ENCODE measurements at places on chromosomes 4 and X.

GRCh38 chr4:156598138-156598681, 373.4 kb downstream of the PDGFC start:
- DNase-seq, result no peak

GRCh38 chrX:7155163-7155562, 7.2 kb upstream of the PUDP start:
- DNase-seq, result no peak

DNA sequence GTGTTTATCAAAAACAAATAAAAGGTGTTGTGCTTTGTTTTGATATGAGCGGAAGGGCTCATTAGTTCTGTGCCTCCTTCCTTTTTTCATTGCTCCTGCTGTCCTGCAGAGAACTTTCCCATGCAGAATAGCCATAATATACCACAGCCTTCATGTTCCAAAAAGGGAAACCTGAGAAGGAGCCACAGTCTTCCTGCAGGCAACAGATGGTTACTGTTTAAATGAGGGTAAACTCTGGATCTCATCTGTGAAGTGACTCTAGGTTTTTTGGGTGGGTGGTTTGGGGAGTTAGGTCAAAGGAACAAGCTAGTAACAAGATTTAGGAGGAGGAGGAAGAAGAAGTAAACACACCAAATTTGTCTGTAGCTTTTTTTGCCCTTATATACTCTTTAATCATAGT, 131.8 kb downstream of the BMPR1B start:
- DNase-seq, result no peak

- no peak for DNase-seq
These were observed 15.1 kb upstream of the PIGA start for GRCh38 chrX:15350329-15350996.

DNA sequence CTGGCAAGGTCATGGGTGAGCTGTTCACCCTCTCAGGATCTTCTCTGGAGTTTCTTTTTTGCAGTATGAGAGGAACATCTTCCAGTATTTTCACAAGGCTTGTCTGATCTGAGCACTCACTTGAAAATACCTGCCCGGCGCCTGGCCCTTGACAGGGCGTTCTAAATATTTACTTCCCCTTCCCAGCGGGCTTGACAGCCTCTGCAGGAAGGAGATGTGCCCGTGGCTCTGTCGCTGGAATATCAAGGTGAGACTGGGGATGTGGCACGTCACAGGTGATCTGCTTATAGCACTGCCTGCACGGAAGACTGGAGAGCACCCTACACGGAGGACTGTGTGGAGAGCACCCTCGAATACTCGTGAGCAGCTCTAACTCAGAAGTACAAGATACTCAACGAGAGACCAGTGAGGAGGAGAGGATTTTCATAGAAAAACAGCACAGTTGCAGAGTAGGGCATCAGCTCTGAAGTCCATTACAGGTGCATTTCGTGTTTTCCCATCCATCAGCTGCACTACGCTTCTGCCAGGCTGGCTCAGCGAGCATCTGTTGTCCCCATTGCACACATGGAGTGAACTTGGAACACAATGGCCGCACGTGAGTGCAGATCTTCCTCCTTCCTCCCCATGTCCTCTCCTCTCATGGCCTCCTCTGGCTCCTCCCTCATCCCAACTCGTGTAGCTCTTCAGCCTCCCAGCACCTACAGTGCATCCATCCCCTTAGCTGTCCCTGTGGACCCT, 32.1 kb downstream of the ZBTB49 start:
- no peak for DNase-seq

- no peak for DNase-seq
These were observed 29.2 kb downstream of the SULT1E1 start for GRCh38 chr4:69830560-69831269.

DNA sequence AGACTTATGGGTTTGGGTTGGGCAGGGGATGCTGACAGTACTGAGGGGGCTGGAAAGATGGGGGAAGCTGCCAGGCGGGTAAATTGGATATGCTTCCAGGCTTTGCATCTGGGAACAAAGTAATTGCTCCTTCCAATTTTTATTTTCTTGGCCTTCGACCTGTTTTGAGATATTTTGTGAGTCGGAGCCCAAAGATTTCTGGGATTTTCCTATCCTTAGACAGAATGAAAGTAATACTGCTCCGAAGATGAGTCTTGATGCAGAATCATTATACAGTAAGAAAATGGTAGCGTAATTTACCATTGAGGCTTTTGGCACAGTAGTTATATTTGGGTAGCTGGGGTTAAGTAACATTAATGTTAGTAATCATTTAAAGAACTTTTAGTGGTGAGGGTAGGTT, 1.4 kb downstream of the SMARCA5 start:
- no peak for DNase-seq

GRCh38 chr4:168474660-168475320, 5.5 kb downstream of the DDX60L start:
- no peak for DNase-seq

DNA sequence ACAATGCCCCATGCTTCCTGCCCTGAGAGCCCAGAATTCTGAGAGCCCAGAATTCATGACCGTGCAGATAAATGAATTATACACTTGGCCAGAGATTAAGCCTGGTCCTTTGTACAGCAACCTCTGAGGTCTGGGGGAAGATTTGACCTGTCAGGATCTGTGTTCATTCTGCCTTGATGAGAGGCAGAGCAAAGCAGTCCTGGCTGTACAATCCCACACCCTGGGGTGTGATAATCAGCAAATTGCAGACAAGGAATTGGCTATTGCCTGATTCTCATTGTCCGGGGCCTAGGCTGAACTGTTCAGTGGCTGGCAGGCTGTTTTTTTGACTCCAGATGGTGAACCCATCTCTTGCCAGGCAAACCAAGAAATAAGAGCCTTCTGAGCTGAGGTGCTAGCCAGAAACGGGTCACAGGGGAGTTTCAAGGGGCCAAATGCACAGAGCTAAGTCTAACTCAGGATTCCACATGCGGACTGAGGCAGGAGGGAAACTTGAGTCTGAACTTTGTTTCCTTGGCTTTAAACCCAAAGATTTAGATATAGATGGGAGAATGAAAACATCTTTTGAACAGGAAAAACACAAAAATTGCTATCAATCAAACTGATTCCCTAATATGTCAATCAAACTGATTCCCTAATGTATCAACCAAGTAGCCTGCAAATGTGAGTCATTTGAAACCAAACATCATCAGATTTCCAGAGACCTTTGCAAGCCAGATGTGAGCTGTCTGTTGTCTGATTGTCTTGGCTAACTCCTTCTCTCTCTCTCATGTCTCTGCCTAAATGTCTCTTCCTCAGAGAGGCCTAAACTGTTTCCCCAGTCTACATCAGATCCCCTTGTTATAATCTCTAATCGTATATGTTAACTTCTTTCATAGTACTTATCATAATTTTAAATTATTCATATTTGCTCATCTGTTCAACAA, 159.3 kb downstream of the ATG4A start:
- DNase-seq, result no peak

- no peak for DNase-seq
These were observed 278.0 kb downstream of the ANK2 start for GRCh38 chr4:113327494-113327893.

DNA sequence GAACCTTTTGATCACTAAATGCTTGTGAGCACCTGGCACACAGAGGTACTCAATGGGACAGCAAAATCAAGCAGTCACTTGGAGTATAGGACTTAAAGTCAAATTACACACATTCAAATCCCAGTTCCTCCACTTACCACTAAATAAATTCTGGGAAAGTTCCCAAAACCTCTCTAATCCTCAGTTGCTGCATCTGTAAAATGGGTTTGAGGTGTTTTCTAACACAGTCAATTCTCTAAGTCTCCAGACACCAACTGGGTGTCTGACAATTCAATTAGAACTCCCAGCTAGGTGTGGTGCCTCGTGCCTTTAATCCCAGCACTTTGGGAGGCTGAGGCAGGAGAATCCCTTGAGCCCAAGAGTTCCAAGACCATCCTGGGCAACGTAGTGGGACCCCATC, 19.0 kb downstream of the QDPR start:
- DNase-seq, result no peak

- DNase-seq, result no peak
These were observed 44.0 kb upstream of the IGFBP7 start for GRCh38 chr4:57154191-57154590.

- DNase-seq, result no peak
These were observed 2005.1 kb upstream of the AGA start for GRCh38 chr4:179447308-179447707.

- DNase-seq, result no peak
These were observed 443.2 kb upstream of the FRG1 start for GRCh38 chr4:189497516-189497915.

- DNase-seq, result no peak
These were observed 53.5 kb upstream of the VEGFD start for GRCh38 chrX:15437724-15438123.

GRCh38 chr4:183875251-183875825, 29.8 kb upstream of the STOX2 start:
- no peak for DNase-seq

DNA sequence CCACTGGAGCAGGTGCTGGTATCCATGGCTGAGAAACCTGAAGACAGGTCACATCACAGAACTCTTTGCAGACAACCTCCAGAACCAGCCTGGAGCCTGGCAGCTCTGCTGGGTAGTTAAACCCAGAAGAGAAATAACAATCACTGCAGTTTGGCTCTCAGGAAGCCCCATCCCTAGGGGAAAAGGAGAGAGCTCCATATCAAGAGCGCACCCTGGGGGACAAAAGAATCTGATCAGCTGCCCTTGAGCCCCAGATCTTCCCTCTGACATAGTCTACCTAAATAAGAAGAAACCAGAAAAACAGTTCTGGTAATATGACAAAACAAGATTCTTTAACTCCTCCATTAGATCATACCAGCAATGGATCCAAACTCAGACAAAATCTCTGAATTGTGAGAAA, 823.2 kb upstream of the FRG1 start:
- DNase-seq, result no peak

DNA sequence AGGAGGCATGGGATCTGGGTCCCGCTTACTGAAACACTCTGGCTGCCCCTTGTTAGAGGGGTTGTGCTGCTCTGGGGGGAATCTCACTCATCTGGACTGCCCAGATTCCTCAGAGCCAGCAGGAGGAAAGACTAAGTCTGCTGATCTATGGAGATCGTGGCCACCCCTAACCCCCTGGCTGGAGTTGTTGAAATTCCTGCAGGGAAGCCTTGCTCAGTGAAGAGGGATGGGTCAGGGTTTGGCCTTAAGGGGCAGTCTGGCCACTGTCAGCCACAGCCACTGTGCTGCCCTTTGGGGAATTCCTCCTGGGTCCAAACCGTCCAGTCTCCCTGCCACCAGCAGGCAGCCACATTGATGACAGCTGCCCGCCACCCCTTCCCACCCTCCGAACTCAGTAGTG, 362.0 kb upstream of the AMOT start:
- no peak for DNase-seq

DNA sequence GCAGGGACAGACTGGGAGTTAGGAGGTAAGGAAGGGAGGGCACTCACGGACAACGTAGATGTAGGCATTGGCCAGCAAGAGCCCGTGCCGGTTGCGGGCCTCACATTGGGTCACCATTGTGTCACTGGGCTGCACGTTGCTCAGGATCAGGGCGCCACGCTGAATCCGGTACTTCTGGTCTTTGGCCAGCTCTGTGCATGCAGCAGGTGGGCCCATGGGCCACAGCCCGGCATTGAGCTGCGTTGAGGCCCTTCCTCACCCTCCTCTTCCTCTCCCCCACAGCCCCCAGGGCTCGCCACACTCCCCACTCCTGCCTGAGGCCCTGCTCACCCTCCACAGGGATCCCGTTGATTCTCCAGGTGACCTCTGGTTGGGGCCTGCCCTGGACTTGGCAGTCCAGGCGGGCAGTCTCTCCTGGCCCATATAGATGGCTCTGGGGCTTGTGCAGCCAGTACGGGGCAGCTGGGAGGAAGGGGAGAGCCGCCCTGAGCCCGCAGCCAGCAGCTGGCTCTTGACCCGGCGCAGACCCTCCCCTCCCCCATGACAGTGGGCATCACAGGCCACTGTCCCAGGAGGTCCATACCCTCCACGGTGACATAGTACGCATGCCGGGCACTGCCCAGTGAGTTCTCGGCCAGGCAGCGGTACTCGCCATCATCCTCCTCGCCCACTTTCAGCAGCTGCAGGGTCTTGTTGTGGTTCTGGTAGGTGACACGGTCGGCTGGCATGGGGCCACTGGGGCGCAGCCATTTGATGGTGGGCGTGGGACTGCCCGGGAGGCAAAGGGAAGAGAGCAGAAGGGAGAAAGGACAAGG, 16.3 kb downstream of the L1CAM start:
- no peak for DNase-seq

DNA sequence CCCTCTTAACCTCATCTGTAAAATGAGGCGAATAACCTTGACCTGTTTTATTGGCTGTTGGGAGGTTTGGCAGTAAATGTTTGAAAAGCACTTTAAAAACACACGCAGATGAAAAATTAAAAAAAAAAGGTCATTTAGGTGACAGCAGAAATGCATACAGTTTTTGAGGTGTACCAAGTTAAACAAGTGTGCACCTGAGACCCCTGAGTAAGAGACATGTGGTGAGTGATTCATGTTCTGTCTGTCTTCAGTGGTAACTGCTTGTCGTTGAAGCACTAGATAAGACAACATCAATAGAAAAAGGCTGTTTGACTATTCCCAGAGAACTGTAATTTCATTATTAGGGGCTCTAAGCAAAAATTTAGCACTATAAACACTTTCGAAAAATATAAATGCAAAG, 608.4 kb upstream of the PITX2 start:
- DNase-seq, result no peak

GRCh38 chrX:78116766-78117165, 12.7 kb downstream of the PGK1 start:
- no peak for DNase-seq

DNA sequence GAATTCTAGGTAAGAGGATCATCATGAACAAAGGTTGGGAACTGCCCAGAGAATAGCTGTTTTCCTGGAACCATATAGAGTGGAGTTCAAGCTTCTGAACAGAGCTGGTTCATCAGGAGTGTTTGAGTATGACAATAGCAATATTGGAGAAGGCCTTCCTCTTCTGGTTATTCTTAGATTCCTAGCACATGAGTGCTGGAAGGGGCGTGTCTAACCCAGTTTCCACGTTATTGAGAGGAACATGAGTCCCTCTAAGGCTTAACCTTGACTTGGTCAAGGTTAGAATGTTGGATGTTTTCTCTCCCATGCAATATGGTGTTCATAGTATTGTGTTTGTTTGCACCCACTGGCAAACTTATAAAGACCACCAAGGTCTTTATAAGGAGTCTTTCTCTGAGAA, 101.3 kb downstream of the TSPAN7 start:
- no peak for DNase-seq

GRCh38 chr4:82592639-82593038, 30.9 kb upstream of the TMEM150C start:
- DNase-seq, result no peak

- no peak for DNase-seq
These were observed 138.4 kb downstream of the LDB2 start for GRCh38 chr4:16759931-16760582.

DNA sequence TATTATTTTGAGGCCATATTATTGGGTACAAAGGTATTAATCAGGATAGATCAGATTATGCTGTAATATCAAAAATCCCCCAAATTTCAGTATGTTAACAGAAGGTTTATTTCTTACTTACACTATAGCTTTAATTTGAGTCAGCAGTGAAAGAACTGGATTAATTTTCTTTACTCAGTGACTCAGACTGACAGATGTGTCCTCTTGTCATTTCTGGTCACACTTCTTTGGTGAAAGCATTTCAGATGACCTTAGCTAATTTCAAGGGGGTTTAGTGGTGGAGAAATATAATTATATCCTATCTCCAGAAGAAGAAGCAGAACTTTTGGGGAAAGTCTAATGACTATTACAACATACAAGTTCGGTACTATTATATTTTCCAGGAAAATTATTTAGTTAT, 12.4 kb downstream of the DDIT4L start:
- DNase-seq, result no peak

- DNase-seq, result no peak
These were observed 63.5 kb downstream of the DCLK2 start for GRCh38 chr4:150141756-150142155.
